ENCODE measurements at places on chromosomes 2 and 18.

GRCh38 chr18:29693334-29693733 is 1349.2 kb downstream of the DSC3 start:
- no peak for DNase-seq

- DNase-seq = peak; percentile 49
Measured at GRCh38 chr18:48230467-48231113, 178.6 kb downstream of the ZBTB7C start.

DNA sequence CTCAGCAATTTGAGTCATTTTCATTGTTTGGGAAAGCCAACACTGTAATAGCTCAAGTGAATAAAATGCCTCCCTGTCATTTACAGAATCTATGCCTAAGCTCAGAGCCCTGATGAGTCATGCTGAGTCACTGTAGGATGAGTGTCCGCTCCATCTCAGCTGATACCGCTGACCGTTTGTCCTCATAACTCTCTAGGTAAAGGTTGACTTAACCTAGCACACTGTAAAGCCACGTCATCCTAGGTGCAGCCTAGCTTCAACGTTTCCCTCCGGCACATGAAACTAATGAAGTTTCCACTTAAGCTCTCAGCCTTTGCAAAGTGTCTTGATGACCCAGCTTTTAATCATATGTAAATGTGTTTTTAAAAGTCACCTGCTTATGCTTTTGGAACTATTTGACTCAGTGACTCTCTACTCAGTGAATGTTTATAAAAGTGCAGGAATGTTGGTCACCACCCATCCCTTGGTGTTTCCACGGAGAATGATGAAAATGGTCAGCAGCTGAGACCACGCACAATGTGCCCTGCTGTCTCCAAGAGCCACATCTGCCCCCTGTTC is 154.0 kb downstream of the PMAIP1 start:
- DNase-seq = peak; percentile 86

DNA sequence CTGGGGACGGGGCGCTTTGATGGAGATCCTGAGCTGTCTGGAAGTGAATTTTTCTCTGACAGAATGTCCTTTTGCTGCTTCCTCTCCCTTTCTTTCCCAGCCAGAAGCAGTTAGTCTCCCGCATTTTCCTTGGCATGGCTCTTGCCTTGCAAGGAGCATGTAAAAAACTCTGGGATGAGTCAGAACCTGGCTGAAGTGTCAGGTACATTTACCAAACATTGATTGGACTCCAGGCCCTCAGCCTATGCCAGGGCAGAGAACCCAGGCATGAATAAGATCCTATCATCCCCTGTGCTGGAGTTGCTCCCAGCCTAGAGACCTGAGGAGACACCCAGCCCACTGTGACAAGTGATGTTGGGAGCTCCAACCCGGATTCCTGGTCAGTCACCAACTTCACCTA is 21.6 kb downstream of the STON1 start:
- DNase-seq = no peak
